Activated naive CD8-positive, alpha-beta T cell treated with anti-CD3 and anti-CD28 coated beads for 36 hours (primary cell): ENCODE measurements at places on chromosomes 16 and 17.

GRCh38 chr17:76307299-76307965 is 644 bp downstream of the QRICH2 start:
- DNase-seq, result no peak

DNA sequence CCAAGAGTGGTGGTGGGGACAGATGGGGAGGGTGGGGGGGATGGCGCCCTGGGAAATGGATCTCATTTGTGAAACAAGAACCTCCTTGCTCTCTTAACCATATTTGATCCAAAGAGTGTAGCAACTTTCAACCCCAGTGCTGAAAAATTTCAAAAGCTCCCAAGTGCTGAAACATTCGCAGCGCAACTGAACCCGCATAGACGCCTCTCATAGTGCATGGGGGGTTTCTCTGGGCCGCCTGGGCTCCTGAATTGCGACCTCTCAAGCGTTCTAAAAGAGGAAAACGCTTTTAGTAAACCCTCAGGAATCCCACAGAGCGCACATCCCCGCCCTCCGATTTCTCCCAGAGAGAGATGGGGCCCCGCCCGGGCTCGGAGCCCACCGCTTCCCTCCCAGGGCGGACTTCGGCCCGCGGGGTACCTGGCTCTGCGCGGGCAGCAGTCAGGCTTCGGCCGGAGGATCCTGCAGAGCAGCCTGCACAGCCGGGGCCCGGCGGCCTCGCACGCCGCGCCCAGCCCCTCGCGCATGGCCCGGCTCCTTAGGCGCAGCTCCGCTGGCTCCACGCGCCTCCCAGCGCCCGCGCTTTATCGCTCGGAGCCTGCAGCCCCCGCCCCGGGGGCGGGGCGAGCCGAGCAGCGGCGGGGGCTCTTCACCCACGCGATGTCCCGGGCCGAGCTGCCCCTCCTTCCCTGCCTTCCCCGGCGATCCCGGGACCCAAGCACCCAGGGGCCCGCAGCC is 7.0 kb downstream of the NOS2 start:
- DNase-seq, result peak; percentile 43

DNA sequence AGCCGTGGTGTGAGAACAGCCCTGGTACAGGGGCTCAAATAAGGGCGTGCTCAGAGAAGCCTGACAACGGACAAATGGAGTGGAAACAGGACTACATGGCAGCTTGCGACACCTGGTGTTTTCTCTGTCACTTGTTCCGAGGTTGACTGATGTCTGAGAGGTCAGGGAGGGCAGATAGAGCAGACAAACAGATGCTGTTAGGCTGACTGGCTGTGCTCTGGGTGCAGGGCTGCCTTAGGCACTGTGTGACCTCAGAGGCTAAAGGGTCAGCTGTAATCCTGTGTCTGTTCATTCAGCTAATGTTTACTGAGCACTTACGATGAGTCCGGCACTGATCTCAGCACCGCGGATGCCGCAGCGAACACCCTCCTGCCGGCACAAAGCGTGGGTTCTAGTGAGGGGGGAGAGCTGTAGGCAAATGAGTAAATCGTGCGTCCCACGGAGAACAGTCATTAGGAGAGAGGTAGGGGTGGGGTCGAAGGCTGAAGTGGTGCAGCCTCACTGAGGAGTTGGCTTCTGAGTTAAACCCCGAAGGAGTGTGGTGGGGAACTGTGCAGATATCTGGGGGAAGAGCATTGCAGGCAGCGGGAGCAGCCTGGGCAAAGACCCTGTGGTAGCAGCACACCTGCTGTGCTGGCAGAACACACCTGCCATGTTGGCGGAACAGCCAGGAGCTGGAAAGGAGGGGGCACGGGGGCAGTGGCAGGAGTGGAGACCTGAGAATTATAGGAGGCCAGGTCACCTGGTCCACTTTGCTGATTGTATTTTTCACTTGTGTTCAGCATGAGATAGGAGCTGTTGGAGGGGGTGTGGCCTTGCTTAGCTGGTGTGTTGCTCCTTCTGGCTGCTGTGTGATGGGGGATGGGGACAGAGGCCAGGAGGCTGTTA is 35.0 kb downstream of the GPT2 start:
- no peak for DNase-seq

DNA sequence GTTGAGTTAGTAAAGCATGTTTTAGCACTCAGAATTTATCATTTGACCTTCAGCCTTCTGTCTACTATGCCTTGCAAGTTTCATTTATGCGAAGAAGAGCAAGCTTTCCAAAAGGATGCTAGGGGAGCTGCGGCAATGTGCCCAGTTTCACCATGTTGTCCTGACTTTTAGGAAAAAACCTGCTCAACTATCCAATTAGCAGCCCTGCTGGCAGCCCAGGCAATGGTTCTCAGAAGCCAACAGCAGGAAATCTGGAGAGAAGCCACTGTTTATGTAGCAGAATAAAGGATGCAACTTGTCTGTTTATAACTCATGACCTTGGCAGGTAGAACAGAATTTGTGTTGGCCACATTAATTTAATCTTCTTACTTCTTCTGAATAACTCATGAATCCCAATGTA is 230.8 kb downstream of the ABCC12 start:
- no peak for DNase-seq

DNA sequence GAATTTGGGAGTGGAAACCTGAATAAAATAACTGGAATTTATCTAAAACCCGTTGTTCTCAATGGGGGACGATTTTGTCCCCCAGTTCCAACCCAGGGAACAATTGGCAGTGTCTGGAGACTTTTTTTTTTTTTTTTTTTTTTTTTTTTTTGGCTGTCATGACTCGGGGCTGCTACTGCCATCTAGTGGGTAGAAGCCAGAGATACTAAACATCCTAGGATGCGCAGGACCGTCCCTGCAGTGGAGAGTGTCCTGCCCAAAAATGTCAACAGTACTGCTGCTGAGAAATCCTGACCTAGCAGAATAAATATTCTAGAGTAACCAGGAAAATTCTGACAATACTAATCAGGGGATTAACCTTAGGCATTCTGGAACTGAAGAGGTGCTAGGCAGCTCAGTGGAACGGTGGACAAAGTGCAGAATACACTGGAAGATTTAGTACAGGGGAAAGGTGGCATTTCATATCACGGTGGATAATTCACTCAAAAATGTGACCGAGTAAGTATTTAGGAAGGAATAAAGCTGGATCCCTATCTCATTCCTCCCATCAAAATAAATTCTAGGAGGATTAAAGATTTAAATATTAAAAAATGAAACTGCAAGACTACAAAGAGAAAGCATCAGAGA is 107.6 kb downstream of the SPECC1 start:
- peak; percentile 26 for DNase-seq

GRCh38 chr17:67613961-67614360 is 103.8 kb upstream of the NOL11 start:
- no peak for DNase-seq

- no peak for DNase-seq
Measured at GRCh38 chr16:24428756-24429155, 110.6 kb upstream of the RBBP6 start.

DNA sequence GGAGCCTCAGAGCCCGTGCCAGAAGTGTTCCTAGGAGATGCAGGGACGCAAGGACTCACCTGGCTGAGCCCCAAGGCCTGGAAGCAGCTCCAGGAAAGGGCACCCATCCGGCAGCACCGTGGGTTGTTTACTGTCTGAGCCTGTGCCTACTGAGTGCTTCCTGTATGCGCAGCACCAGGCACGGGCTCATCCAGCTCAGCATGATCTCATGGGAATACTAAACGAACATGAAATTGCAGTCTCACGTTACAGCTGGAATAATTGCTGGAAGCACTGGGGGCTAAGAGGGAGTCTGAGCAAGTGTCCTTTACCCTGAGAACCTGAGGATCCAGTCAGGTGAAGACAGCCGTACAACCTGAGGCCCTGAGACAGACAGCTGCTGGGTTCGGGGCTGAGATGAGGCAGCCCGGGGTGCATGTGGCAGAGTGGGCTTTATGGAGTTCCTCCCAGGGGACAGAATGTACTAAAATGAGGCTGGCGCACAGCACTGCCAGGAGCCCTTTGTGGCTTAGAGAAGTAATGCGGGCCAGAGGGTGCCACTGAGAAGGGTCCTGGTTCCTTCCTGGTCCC is 5.4 kb downstream of the CTRL start:
- no peak for DNase-seq

DNA sequence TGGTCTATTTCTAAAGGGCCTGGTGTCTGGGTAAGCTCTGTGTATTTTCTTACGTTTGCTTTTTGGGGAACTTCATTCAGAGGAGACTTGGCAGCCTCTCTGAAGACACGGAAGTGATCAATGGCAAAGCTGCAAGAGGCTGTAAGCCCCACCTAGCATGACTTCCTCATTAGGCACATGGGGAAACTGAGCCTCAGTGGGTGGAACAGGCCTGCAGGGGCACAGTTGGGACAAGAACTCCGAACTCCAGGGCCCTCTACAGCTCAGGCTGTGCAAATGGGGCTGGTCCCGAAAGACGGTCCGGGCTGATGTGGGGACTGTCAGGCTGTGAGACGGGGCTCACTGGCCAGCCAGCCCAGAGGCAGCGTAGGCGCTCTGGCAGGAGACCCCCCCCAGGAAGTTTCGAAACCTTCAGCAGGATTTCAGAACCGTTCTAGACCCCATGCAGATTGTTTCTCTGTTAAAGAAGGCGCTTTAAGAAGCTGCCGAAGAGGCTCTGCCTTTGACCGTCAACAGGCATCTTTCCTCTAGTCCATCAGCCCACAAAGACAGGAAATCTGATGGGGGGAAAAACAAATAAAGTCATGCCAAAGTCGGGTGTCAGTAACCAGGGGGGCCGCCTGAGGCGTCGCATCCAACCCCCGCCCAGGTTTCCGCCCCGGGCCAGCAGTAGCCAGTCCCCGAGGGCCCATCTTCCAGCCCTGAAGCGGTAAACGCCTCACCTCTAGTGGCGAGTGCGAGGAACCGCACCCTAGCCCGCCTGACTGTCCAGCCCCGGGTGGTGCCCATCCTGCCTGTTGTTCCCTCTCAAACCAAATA is 79.8 kb upstream of the TBC1D3K start:
- DNase-seq, result peak; percentile 63

- DNase-seq, result no peak
Measured at GRCh38 chr17:78242024-78242742, 10.8 kb downstream of the TMEM235 start.

DNA sequence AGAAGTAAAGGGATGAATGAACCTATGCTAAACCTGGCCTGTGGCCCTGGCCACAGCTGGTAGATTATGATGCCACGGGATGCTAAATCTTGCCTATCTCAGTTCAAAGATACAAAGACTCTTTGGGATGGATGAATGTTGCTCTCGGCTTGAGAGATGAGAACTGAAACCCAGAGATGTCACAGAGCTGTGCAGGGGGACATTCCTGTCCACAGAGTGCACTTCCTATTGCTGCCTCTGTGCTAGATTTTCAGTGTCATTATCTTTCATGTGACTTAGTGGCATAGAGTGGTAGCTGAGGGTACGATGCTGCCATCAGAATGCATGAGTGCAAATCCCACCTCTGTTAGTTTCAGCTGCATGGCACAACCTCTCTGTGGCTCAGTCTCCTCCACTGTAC is 2.3 kb upstream of the MT1M start:
- DNase-seq, result no peak
